COLO829 (cell line): ENCODE measurements at places on chromosomes 11 and 22.

GRCh38 chr11:15645201-15645600, 530.5 kb downstream of the INSC start:
- no peak for DNase-seq

GRCh38 chr11:40732132-40732531, 727.3 kb downstream of the LRRC4C start:
- no peak for DNase-seq

GRCh38 chr11:46202696-46203391, 74.6 kb upstream of the CREB3L1 start:
- no peak for DNase-seq

- DNase-seq: no peak
Observed at GRCh38 chr11:14073849-14074476, 111.4 kb downstream of the SPON1 start.

DNA sequence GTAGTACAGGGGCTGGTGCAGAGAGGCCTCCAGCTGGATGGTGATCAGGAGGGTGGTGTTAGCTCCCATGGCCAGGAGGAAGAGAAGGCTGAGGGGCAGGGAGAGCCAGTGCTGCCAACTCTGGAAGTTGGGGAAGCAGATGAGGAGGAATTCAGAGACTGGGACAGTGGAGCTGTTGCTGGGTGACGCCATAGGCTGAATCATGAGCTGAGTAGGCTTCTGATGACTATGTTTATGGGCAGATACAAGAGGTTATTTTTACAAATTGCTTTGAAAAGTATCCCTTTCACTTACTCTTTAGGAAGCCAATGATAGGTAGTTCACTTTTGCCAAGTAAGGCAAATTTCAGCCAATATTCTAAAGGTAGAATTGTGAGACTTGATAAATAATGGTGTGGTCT, 3.1 kb downstream of the OR56A1 start:
- DNase-seq: no peak

DNA sequence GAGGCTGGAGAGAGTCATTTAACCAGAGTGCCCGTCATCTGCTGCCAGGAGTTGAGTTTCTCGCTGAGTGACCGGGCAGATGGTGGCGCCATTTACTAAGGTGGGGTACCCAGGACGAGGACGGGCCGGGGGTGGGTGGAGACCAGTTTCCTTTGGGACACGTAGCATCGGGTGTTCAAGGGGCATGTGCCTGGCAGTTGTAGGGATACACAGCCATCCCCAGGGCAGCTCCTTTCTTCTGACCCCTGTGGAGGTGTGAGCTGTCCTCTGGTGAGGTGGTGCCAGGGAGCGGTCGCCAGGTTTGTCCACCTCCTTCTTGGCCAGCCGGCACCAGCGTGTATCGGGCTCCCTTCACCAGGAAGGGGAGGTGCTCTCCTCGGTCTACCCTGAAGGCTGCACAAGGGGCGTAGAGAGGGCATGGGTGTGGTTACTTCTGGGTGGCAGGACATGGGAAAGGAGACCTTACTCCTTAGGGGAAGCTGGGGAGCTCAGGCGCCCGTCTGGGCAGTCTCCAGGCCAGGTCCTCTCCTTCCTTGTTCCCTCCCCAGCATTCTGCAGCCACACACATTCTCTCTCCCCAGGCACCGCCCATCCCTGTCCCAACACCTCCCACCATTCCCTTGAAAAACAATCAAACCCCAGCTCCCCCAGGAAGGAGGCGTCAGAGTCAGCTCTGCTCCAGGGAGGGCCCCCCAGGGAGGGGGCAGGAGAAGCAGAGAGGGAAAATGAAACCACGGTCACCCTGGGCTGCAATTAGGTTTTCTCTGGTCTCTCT, 10.3 kb upstream of the MB start:
- peak; percentile 87 for DNase-seq

DNA sequence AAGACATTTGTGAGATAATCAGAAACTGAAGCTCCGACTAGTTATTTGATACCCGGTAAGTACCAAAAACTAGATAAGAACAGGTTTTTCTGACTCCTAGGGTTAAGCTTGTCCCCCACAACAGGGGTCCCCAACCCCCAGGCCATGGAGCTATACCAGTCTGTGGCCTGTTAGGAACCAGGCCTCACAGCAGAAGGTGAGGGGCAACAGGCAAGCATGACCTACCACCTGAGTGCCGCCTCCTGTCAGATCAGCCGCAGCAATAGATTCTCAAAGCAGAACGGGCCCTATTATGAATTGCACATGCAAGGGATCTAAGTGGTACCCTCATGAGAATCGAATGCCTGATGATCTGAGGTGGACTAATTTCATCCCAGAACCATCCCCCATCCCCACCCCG, 1.2 kb upstream of the MS4A10 start:
- DNase-seq: no peak

DNA sequence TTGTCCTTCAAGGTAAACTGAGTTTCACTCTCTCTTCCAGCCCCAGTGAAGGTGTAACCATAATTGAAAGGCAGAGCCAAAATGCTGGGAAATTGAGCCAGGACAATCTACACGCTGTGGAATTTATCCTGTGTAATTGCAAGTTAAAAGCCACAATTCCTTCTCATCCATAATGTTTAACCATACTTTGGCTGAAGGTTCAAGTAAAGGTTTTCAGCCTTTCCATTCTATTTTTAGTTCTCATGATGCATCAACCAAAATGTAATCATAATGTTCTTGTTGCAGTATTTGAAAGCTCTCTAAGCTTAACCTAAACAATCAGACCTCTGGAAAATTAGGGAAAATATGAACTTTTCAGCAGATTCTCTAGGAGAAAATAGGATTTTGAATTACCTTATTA, 14.0 kb upstream of the ARHGAP42 start:
- DNase-seq: no peak

- DNase-seq: peak; percentile 68
Observed at GRCh38 chr11:118618115-118618990, 10.9 kb downstream of the PHLDB1 start.

- DNase-seq: no peak
Observed at GRCh38 chr11:61632096-61632495, 48.1 kb upstream of the DAGLA start.

DNA sequence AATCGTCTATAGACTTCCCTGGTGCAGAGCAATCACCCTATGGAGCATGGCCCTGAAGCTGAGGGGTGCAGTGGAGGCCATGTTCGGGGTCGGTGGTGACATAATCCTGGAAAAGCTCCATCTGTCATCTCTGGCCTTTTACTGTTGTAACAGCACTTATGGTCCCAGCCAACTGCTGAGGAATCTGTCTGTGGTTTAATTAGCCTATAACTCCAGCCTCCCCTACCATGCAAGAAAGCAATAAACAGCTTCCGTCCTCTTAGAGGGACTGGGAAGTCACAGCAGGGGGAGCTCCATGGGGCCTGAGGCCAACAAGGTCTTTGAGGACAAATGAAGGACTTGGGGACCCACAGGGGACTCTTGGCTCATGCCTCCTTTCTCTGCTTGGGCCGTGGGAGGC, 159.1 kb upstream of the NECTIN1 start:
- no peak for DNase-seq

DNA sequence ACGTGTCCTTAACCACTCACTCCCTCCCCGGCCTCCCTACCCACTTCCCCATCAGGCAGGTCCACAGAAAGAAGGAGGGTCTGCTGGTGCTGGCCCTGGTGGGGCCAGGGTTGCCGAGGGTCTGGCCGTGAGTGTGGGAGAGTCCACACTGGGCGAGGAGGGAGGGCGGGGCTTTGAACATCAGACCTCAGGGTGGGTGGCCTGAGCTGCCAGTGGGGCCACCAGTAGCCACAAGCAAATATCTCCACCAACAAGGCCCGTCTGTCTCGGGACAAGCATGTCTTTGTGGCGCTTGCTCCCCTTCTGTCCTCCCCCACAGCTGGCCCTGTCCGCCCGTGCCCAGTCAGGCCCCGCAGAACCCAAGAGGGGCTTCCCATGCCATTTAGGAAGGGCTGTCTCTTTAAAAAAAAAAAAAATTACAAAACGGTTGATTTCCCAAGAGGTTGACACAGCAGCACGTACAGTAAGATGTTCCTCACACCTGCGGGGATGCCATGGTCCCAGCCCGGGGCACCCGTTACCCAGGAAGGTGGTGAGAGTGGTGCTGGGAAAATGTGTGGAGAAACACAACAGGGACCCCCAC, 17.7 kb upstream of the TALDO1 start:
- DNase-seq: peak; percentile 62

GRCh38 chr22:27348634-27349033, 452.9 kb downstream of the MN1 start:
- DNase-seq: no peak

GRCh38 chr22:43720716-43721115, 91.4 kb downstream of the EFCAB6 start:
- no peak for DNase-seq

DNA sequence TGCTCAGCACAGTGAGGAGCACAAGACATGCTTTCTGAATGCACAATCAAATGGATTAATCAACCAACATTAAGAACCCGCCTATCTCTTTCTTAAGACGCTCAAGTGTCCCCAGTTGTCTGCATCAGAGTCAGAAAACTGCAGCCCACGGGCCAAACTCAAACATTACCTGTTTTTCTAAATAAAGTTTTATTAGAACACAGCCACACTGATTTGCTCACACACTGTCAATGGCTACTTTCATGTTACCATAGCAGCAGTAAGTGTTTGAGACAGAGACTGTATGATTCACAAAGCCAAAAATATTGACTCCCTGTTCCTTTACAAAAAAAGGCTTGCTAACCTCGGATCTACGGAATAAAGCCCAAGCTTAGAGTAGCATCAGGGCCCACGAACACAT, 49.0 kb upstream of the ISX start:
- DNase-seq: no peak

GRCh38 chr22:40203572-40203971, 25.8 kb downstream of the TNRC6B start:
- DNase-seq: no peak

GRCh38 chr22:20569059-20570058, 61.9 kb downstream of the MED15 start:
- DNase-seq: peak; percentile 95

DNA sequence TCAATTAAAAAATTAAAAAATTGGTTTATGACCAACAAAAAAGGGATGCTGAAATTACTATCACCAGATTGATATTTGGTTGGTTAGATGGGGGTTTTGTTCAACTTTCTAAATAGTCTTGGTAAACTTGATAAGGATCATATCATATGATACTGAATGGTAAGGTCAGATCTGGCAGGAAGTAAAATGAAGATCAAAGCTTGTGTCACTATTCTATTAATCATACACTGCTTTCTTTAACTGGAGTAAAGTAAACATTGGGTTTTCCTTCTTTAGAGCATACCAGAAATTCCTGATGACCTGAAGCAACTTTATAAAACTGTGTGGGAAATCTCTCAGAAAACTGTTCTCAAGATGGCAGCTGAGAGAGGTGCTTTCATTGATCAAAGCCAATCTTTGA, 40.2 kb downstream of the RRM1 start:
- DNase-seq: peak; percentile 70

DNA sequence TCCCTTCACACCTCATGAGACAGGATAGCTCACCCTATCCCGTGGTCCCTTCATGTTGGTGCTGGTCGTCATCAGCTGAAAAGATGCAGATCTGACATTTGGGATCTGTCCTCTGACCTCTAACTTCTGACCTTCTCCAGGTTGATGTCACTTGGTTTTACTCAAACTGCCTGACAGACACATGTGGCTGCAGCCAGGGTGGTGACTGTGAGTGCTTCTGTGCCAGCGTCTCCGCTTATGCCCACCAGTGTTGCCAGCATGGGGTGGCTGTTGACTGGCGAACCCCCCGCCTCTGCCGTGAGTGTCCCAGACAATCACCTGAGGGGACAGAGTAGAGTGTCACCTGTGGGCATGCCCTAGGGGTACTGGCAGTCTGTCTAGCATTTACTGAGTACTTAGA, 49.7 kb downstream of the OTOG start:
- DNase-seq: no peak

DNA sequence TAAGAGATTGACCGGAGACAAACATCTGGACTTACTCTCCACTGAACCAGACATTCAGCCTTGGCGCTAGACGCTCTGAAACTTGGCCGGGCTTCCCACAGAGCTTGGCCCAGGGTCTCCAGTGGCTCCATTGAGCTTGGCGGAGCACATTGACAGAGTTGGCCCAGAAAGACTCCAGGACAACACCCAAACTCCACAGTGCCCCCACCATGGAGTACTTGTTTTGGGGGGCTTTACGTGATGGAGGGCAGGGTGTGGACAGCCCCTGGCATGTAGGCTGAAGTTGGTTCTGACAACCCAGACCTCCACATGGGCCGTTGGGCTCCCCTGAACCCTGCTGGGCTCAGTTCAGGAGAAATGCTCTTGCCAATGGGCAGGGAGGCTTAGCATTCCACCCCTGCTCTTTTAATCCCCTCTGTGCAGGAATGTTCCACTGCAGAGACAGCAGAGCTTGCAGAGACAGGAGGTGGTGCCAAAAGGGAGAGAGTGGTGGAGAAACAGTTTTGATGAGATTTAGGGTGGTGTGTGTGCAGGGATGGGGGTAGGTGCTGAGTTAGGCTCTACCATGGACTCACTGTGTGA, 102.4 kb upstream of the TIMP3 start:
- no peak for DNase-seq

DNA sequence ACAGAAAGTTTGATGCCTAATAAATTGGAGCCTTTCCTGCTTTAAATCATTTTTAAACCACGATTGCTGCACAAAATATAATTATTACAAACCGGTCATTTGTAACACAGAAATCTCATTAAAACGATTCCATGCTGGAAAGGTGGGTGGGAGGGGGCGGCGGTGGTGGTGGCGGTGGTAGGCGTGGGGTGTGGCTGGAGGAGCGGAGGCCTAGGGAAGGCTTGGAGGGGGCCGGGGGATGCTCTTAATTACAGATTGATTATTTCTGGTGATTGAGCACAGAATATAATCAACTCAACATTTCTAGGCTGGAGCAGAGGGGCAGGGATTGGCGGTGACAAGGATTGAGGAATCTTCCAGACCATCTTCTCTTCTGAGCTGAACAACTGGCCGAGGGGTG, 157.5 kb downstream of the TRIM29 start:
- DNase-seq: no peak

GRCh38 chr22:20446383-20446970, 8.9 kb upstream of the SCARF2 start:
- DNase-seq: no peak

- DNase-seq: no peak
Observed at GRCh38 chr11:36006556-36006955, 62.7 kb downstream of the LDLRAD3 start.

DNA sequence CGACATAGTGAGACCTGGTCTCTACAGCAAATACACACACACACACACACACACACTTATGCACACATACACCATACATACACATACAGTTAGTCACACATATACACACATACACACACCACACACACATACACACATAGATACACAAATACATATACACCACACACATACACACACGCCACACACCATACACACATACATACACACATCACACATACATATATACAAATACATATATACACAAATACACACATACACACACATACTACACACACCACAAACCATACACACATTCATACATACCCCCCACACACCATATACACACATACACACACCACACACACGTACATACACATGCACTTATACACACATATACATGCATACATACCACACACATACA, 57.7 kb downstream of the MICAL2 start:
- DNase-seq: no peak
